Cortex of kidney (tissue), 1 donor: ENCODE measurements at places on chromosomes 2 and 18.

GRCh38 chr2:42947809-42948600, 155.6 kb upstream of the HAAO start:
- DNase-seq = no peak

DNA sequence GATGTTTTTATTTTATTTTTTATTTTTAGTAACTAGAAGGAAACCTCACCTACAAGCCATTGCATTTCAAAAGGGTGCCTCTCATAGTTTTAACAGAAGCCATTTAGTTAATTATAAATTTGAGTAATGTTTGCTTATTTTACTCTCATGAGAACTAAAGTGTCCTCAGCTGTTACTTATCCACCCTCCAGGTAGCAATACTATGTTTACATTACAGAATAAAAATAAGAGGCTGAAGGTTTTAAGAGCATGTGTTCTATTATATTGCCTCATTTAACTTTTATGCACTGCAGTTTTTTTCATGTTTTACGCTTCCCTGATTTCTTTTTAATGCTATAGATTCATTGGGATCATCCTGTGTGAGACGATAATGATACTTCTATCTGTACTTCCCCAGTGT, 235.5 kb downstream of the THSD7B start:
- no peak for DNase-seq

- DNase-seq = no peak
Measured at GRCh38 chr18:42038936-42039335, 83.9 kb downstream of the PIK3C3 start.

DNA sequence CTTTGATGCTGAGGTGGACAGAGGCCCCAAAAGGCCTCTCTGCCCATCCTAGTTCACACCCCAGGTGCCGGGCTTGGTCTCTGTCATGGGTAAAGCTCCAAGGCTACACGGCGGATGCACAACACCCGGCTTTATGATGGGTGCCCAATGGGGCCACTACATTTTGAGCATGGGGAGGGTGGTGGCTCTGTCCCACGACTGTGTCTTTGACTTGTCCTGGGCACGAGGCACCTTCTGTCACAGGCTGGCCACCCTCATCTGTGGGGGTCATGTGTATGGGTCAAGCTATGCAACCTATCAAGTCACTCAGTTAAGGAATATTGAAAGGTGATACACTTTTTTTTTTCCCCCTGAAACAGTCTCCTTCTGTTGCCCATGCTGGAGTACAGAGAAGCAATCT, 63.7 kb downstream of the EDAR start:
- no peak for DNase-seq

GRCh38 chr2:234102112-234102511, 51.6 kb downstream of the SPP2 start:
- no peak for DNase-seq

DNA sequence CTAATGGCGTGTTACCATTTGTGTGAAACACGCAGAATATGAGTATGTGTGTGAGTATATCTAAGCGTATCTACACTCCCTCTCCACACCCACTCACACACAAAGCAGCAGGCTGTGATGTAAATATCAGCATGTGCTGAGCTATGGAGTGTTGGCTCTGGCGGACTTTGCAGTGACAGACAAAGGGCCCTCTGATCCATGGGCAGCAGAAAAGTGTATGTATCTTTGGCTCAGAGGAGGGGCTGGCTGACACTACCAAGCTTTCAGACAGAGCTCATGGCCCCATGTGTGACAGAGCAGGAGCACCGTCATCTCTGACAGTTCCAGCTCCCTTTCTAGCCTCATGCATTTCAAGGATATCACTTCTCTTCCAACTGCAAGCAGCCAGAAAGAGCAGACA, 57.2 kb upstream of the ASB18 start:
- no peak for DNase-seq
